ENCODE measurements at places on chromosomes 3 and 15.

DNA sequence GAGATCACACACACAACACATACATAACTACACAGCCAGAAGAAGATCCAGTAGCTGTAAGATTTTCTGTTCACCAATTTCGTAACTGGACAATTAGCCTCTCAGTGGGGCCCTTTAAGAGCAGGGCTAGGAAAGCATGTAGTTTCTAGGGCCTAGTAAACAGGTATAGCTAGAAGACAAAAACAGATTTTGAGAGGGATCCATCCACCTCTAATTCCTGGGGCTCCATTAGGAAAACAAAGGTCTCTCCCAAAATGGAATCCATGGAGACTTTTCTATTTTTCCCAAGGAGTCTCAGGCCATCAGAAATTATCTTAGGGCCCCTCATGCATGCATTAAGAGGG is 10.5 kb downstream of the KIF15 start:
- no peak for DNase-seq

GRCh38 chr3:46882377-46883053 is 5.0 kb downstream of the PTH1R start:
- DNase-seq: no peak

DNA sequence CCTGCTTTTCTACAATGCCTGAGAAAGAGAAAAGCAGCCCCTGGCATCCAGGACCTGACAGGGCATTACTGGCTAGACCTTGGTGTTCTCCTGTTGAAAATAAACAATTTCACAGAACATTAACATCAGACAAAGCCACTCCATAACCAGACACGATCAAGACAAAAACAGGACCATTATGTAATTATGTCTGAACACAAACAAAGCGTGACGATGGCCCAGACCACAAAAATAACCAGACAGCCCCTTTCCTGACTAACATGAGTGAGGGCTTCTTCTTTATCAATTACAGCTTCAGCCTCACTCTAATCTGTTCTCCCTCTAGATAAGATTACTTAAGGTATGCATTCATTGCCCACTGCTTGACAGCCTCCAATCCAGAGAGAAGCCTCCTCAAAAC is 172.7 kb upstream of the LMCD1 start:
- DNase-seq: no peak

DNA sequence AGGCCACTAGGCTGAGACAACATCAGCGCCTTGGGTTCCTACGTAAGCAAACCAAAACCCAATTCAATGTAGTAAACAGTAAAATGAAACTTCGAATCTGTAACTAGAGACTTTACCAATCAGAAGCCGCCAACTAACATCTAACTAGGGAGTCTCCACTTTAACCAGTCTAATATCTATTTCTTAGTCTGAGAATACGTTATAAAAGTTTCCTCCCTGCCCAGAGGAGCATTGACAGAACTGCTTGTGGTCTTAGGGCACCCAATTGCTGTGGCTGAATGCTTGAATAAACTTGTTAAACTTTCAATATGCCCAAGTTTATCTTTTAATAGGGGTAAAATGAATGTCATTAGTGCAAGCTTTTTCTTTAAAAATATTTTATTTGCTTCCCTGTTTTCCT is 4.3 kb downstream of the CP start:
- DNase-seq: no peak

DNA sequence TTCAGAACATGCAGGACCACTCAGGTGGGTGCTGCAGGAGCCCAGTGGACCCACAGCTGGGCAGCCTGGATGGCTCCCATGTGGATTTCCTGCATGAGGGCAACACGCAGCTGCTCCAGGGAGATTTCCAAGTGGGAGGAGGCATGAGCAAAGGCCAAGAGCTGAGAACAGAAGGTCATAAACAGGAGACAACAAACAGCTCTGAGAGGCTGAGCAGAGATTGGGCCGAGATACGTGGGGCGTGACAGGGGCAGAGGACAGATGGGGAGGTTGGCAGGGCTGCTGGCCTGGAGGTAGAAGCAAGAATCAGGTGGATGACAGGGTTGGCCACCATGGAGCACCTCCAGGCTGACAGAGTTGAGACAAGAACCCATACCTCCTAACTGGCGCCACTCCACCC is 2.9 kb downstream of the PHGR1 start:
- DNase-seq: no peak

DNA sequence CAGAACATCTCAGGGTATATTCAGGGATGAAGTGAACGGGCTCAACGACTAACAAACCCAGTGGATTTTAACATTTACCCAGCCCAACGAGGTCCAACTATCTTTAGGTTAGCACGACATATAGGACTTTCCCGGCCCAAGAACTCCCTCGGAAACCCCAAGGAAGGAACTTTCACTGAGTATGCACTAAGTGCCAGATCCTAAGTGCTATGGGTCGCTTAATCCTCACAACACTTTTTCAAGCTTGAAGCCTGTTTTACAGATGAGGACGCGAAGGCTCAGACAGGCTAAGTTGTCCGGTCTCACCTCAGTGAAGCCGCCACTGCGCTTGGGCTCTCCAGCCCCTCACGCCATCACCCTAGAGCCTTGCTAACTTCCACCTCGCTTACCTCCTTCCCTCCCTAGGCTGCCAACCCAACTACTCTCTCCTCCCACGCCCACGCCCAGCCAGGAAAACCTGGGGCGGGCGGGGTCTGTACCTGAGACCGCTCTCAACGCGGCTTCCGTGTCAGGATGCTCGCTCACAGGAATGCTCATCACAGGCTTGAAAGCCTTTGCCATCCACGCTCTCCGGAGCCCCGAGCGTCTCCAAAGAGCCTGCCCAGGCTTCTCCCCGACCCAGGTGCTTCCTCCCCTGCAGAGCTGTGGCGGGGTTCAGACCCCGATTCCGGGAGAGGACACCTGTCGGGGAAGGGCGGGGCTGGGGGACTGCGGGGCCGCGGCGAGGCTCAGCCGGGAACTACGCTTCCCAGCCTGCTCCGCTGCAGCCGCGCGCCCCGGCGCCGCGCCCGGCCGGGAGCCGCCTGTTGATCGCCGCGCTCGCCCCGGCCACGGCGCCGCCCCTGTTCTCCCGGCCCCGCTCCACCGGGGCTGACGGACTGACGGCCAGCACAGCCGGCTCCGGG is at the start of gene TMOD2:
TSS of gene TMOD2 (plus strand) at position 806 of the 905 bp plus-strand sequence. CDS start 14,845 bp downstream, outside the sequence.
- DNase-seq: no peak

All from osteocyte (in vitro differentiated cells).